Effector memory CD8-positive, alpha-beta T cell (primary cell): ENCODE measurements at places on chromosomes 2 and 18.

DNA sequence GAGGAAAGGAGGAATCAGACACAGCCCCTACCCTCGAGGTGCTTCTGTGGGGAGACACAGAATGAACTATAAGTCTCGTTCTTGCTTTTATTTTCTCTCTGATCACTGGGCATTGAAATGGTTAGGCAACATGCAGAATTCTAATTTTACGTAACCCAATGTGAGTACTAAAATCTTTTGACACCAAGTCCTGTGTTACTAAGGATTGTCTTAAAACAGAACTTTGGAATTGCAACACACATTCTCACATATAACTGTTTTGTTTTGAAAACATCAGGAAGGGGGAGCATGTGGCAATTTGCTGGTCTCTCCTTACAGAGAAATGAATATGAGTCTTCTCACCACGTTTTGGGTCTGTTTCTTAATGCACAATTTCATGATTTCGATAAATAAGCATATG is 23.6 kb upstream of the SULT1C4 start:
- DNase-seq = no peak
- no peaks in the 10 kb centered on the region for H3K36me3 ChIP-seq
- H3K27ac ChIP-seq = no peak overlapping the region
- no peak overlapping the region for H3K4me3 ChIP-seq

- H3K4me3 ChIP-seq = peak overlapping the region; percentile 55
- H3K27me3 ChIP-seq = no peaks in the 10 kb centered on the region
- H3K27ac ChIP-seq = no peak overlapping the region
- peaks cover 86% of the 10 kb centered on the region for H3K4me1 ChIP-seq
- no peak for DNase-seq
Measured at GRCh38 chr18:49815927-49816326, 2.6 kb upstream of the ACAA2 start.

- DNase-seq = no peak
- no peaks in the 10 kb centered on the region for H3K36me3 ChIP-seq
- H3K4me1 ChIP-seq = no peaks in the 10 kb centered on the region
- peaks cover 28% of the 10 kb centered on the region for H3K27me3 ChIP-seq
- no peak overlapping the region for H3K4me3 ChIP-seq
Measured at GRCh38 chr18:59478591-59478990, 119.5 kb upstream of the LMAN1 start.

- no peaks in the 10 kb centered on the region for H3K36me3 ChIP-seq
- no peak overlapping the region for H3K27ac ChIP-seq
- H3K4me1 ChIP-seq = no peaks in the 10 kb centered on the region
- no peaks in the 10 kb centered on the region for H3K27me3 ChIP-seq
- H3K4me3 ChIP-seq = no peak overlapping the region
Measured at GRCh38 chr2:39175026-39175812, 54.4 kb upstream of the SOS1 start.

DNA sequence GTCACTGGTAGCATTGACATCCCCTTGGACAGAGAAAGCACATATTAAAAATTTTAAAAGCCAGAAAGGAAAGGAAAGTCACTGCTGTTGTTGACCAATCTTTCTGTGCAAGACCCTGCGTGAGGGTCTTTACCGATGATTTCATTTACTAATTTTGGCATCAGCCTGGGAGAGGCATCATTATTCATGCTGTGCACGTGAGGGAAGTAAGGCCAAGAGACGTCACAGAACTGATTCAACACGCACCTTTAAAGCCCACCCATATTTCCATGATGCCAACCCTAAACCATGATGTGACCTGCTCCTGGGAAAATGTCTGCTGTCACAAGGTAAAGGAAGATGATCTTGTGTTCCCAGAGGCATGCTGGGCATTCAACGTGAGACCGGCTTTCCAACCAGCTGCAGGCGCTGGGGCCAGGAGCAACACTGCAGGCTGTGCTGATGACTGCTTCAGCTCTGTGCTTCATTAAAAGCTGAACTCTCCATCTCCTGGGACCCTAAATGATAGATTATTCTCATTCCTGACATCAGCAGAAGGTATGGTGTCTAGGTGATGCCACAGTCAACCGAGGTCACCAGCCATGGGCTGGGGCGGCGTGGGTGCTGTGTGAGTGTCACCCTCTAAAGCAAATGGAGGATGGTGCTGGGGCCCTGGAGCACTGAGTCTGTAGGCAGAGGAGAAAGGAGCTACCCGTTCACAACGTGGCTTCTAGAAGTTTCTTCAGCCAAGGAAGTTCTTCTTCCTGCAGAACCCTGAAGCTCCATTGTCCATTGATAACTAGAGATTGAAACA is 53.9 kb downstream of the TMEM18 start:
- H3K4me3 ChIP-seq = no peak overlapping the region
- H3K27me3 ChIP-seq = peaks cover 20% of the 10 kb centered on the region
- DNase-seq = no peak
- no peak overlapping the region for H3K27ac ChIP-seq

- DNase-seq = no peak
- H3K36me3 ChIP-seq = no peaks in the 10 kb centered on the region
- no peak overlapping the region for H3K4me3 ChIP-seq
- H3K27me3 ChIP-seq = peaks cover 12% of the 10 kb centered on the region
- H3K4me1 ChIP-seq = no peaks in the 10 kb centered on the region
- H3K27ac ChIP-seq = no peak overlapping the region
Measured at GRCh38 chr2:217149087-217149660, 289.3 kb upstream of the TNP1 start.

DNA sequence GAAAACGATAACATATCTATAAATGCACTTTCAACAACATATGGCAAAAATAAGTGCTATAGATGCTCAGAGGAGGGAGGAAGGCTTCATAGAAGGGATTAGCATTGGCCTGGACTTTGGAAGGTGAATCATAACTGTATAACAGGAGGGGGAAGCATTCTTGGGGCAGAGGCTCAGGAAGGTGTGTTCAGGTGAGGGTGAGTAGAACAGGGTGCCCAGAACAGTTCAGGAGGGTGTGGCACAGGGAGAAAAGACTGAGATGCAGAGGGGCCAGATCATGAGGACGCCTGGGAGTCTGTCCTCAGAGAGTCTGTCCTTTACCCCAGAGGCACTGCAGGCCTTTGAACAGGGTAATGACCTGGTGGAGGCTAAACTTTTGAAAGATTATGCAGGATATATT is 29.3 kb upstream of the MEP1B start:
- no peak overlapping the region for H3K4me3 ChIP-seq
- H3K4me1 ChIP-seq = peaks cover 6% of the 10 kb centered on the region
- peaks cover 7% of the 10 kb centered on the region for H3K27me3 ChIP-seq
- peaks cover 2% of the 10 kb centered on the region for H3K36me3 ChIP-seq
- no peak overlapping the region for H3K27ac ChIP-seq
- DNase-seq = no peak

DNA sequence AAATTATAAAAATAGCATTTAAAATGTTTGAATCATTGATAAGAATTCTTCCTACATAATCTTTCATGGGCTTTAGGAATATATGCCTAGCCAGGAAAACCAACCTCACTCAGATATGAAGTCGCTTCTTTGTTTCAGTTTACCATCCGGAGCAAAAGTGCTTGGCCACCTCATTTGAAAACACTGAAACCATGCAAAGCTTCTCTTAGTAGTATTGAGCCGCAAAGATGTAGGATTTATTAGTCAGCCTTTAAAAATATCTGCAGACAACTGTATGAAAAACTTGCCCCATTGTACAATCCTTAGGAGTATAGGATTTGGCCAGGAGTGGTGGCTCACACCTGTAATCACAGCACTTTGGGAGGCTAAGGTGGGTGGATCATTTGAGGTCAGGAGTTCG is 24.3 kb upstream of the GPD2 start:
- H3K4me3 ChIP-seq = no peak overlapping the region
- DNase-seq = no peak
- H3K4me1 ChIP-seq = no peaks in the 10 kb centered on the region
- H3K27ac ChIP-seq = no peak overlapping the region

- no peaks in the 10 kb centered on the region for H3K36me3 ChIP-seq
- no peak overlapping the region for H3K4me3 ChIP-seq
- no peak overlapping the region for H3K27ac ChIP-seq
Measured at GRCh38 chr18:34857320-34857719, 147.2 kb downstream of the DTNA start.

DNA sequence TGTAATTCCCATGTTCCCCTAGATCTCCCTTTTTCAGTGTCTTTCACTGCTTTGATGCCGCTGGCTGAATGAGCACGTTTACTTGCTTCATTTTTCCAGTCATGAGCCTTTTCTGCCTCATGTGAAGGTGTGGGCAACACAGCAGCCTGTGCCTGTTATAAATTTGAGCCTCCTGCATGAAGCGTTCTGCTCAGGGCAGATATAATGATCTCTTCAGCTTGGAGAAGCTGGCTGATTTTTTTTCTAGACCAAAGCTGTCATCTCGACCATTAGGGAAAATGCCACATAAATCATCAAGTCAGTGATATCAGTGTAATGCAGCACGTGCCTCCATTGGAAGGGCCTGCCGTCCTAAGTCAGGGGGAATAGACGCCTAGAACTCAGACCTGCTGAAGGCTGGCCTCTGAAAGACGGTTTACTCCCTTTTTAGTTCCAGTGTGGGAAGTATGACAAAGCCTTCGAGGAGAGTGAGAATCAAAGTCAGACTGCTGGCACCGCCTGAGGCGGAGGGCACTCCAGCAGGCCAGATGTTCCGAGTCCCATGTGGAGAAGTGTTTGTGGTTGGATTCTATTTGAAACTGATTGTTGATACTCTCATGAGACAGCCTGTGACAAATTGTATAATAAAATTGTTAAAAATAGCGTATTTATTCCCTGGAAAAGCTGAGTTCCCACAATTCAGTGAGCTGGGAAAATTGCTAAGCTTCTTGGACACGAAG is 196.5 kb downstream of the MYO1B start:
- DNase-seq = no peak
- H3K36me3 ChIP-seq = no peaks in the 10 kb centered on the region
- no peak overlapping the region for H3K27ac ChIP-seq
- H3K4me1 ChIP-seq = no peaks in the 10 kb centered on the region
- H3K4me3 ChIP-seq = no peak overlapping the region
- H3K27me3 ChIP-seq = peaks cover 42% of the 10 kb centered on the region

GRCh38 chr18:56545464-56545863 is 92.9 kb downstream of the TXNL1 start:
- DNase-seq = no peak
- H3K4me1 ChIP-seq = no peaks in the 10 kb centered on the region
- no peak overlapping the region for H3K27ac ChIP-seq
- H3K36me3 ChIP-seq = no peaks in the 10 kb centered on the region
- no peaks in the 10 kb centered on the region for H3K27me3 ChIP-seq

DNA sequence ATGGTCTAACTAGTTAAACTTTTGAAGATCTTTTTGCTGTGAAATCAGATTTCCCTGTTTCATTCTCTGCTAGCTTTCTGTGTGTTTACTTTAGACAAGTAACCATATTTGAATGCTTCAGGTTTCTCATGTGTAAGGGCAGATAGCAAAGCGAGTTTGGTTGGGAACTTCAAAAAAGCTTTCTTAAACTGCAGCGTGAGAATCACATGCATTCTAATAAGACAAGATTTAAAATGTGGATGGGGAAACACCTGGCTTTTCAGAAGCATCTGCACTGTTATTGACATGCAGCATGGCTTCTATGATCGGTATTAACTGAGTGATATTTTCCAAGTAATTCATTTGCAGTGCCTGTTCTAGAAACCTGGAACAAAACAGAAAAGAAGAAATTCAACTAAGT is 119.3 kb downstream of the ABCA12 start:
- no peaks in the 10 kb centered on the region for H3K4me1 ChIP-seq
- H3K4me3 ChIP-seq = no peak overlapping the region
- no peak for DNase-seq
- H3K36me3 ChIP-seq = no peaks in the 10 kb centered on the region
- H3K27me3 ChIP-seq = no peaks in the 10 kb centered on the region
- no peak overlapping the region for H3K27ac ChIP-seq

- H3K4me3 ChIP-seq = peak overlapping the region; percentile 22
- no peak overlapping the region for H3K27ac ChIP-seq
- H3K4me1 ChIP-seq = peaks cover 14% of the 10 kb centered on the region
- peaks cover 9% of the 10 kb centered on the region for H3K36me3 ChIP-seq
Measured at GRCh38 chr18:8707556-8708300, 2.4 kb downstream of the MTCL1 start.
